Stimulated activated CD8-positive, alpha-beta memory T cell treated with anti-CD3 and anti-CD28 coated beads, Interleukin-4, amount 100 ng/mL, for 4 hours (primary cell): ENCODE measurements at places on chromosomes 2 and 18.

GRCh38 chr2:55936351-55936750, 12.8 kb upstream of the EFEMP1 start:
- no peak for DNase-seq

GRCh38 chr18:76363436-76364120, 131.5 kb downstream of the ZNF516 start:
- no peak for DNase-seq

- no peak for DNase-seq
Measured at GRCh38 chr2:98608962-98609604, 694 bp downstream of the UNC50 start.

- no peak for DNase-seq
Measured at GRCh38 chr2:21234001-21234400, 110.2 kb downstream of the TDRD15 start.

- no peak for DNase-seq
Measured at GRCh38 chr2:169815849-169816248, 8.9 kb downstream of the METTL5 start.

- no peak for DNase-seq
Measured at GRCh38 chr18:493986-494983, 6.2 kb downstream of the COLEC12 start.

GRCh38 chr2:43387092-43388062, 161.0 kb upstream of the ZFP36L2 start:
- no peak for DNase-seq

DNA sequence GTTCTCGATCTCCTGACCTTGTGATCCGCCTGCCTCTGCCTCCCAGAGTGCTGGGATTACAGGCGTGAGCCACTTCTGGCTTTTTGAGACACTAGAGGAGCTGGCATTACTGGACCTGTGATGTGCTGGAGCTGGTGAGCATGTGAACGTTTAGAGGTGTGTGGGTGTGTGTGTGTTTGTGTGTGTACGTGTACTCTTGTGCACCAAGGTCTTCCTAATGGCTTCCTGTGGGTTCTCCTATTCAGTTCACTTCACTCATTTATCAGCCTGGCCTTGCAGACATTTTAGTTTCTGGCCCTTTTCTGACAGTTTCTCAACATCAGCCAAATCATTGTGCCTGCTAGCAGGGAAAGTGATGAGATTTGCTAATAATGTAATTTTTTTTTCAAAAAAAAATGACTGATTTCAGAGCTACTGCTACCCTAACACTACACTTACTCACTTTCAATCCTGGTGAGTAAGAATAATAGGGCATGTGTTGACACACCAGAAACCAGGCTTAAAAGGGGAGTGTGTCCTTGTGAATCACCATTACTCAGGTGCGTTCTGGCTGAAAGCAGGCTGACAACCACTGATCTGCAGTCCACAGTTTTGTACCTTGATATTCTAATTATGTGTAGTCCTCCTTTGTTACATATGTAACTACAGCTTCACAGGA, 41.0 kb upstream of the ACTR3 start:
- DNase-seq = no peak

DNA sequence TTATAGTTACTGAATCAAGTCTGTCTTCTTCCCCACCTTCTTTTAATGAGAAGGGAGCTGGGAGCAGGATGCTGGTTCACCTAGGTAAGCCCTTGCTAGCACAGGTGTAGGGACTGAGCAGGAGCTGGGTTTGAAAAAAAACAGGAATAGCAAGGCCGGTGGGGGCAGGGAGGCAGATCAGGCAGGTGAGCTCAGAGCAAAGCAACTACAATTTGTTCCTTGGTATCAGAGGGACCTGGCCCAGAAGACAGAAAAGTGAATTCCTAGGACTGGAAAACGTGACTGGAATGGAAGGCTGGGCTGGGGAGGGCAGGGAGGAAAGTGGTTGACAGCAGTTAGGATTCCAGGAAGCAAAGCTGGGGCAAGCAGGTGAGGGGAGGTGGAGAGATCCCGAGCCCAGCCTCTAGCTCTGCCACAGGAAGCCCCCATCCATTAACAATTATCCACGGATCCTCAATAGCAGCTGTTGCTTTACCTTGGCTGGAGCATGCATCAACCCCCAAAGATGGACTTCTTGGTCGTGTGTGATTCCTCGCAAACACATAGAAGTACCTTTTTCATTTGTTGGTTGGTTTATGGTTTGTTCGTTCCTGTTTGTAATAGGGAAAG, 118.4 kb downstream of the LNPK start:
- DNase-seq = no peak
